ENCODE measurements at places on chromosomes 16 and 17. TPM values are rescaled to one million over a fixed set of nuclear protein-coding genes. Genes with fewer than 3 reads are reported as not detected.
A peak's percentile ranks its signal among the peaks of the same experiment; 100 is the strongest.

GRCh38 chr16:87784812-87785211 lies 19.0 kb upstream of the KLHDC4 start:
- H3K4me3 ChIP-seq = no peak overlapping the region
- no peaks in the 10 kb centered on the region for H3K36me3 ChIP-seq
- DNase-seq = no peak
- peaks cover 19% of the 10 kb centered on the region for H3K4me1 ChIP-seq
- H3K27ac ChIP-seq = no peak overlapping the region

DNA sequence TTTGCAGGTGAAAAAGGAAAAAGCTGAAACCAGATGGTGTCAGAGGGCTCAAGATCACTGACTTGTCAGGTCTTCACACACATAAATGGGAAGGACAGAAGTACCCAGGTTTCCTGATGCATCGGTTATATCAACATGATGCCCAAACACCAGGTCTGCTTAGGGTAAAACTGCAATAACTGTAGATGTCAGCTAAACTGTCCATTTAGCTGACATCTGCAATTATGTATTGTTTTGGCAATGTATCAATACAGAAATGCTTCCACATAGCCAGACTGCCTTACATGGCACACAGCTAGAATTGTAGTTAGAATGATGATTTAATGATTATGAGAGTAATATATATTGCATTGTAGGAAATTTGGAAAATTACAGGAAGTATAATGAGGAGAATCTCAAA lies 5.0 kb downstream of the ACSM3 start:
- H3K4me3 ChIP-seq = no peak overlapping the region
- H3K4me1 ChIP-seq = peaks cover 2% of the 10 kb centered on the region
- H3K27ac ChIP-seq = no peak overlapping the region

DNA sequence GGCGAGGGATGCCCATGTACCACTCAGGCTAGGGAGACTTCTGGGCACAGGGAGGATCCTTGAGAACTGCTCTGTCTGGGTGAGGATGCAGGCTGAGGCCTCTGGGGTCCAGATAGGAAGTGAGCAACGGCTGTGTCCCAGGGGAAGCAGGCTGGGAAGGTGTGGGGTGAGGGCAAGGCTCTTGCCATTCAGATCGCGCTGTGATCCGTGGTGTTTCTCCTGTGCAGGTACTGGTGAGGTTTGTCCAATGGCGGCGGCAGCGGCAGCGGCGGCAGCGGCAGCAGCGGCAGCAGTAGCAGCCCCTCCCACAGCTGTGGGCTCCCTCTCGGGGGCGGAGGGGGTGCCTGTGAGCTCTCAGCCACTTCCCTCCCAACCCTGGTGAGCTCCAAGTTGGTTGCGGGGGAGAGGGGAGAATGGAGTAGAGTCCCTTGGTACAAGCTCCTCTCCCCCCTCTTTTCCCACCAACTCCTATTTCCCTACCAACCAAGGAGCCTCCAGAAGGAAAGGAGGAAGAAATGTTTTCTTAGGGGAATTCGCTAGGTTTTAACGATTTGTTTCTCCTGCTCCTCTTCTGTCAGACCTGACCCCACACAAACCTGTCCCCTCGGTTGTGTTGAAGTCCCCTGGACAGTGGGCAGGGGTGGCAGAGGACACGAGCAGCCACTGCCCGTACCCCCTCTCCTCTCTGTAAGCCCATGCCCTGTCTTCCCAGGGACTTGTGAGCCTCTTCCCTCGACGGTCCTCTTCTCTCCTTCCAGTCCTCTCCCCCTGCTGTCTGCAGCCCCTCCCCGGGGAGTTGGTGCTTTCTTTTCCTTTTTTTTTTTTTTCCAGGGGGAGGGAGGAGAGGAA lies 1.9 kb upstream of the PRRT2 start:
- H3K36me3 ChIP-seq = peaks cover 4% of the 10 kb centered on the region
- H3K27ac ChIP-seq = peak overlapping the region; percentile 93
- no peak for DNase-seq
- H3K27me3 ChIP-seq = no peaks in the 10 kb centered on the region
- peaks cover 66% of the 10 kb centered on the region for H3K4me1 ChIP-seq

- peak overlapping the region; percentile 46 for H3K4me3 ChIP-seq
- no peaks in the 10 kb centered on the region for H3K36me3 ChIP-seq
- peak overlapping the region; percentile 78 for H3K27ac ChIP-seq
- peaks cover 14% of the 10 kb centered on the region for H3K4me1 ChIP-seq
Measured at GRCh38 chr17:35540589-35541404, 3.3 kb upstream of the SLFN12L start.

- H3K27me3 ChIP-seq = peaks cover 16% of the 10 kb centered on the region
- no peak for DNase-seq
- no peak overlapping the region for H3K4me3 ChIP-seq
Measured at GRCh38 chr17:6496116-6496481, 51.8 kb downstream of the PIMREG start.

- H3K4me1 ChIP-seq = peaks cover 7% of the 10 kb centered on the region
- H3K4me3 ChIP-seq = no peak overlapping the region
- H3K27ac ChIP-seq = no peak overlapping the region
- H3K27me3 ChIP-seq = no peaks in the 10 kb centered on the region
Measured at GRCh38 chr16:23899869-23900268, 64.1 kb downstream of the PRKCB start.

GRCh38 chr17:4479340-4479981 lies 19.2 kb upstream of the SPNS2 start:
- H3K36me3 ChIP-seq = no peaks in the 10 kb centered on the region
- no peak overlapping the region for H3K27ac ChIP-seq
- peaks cover 17% of the 10 kb centered on the region for H3K4me1 ChIP-seq
- no peak overlapping the region for H3K4me3 ChIP-seq

GRCh38 chr16:72094266-72094610 lies 591 bp downstream of the DHX38 start:
- no peaks in the 10 kb centered on the region for H3K27me3 ChIP-seq
- peaks cover 26% of the 10 kb centered on the region for H3K36me3 ChIP-seq
- DNase-seq = no peak

GRCh38 chr17:72264682-72265405 lies 144.0 kb downstream of the SOX9 start:
- no peak overlapping the region for H3K27ac ChIP-seq
- H3K4me1 ChIP-seq = no peaks in the 10 kb centered on the region
- no peak for DNase-seq
- no peaks in the 10 kb centered on the region for H3K36me3 ChIP-seq
- H3K4me3 ChIP-seq = no peak overlapping the region

DNA sequence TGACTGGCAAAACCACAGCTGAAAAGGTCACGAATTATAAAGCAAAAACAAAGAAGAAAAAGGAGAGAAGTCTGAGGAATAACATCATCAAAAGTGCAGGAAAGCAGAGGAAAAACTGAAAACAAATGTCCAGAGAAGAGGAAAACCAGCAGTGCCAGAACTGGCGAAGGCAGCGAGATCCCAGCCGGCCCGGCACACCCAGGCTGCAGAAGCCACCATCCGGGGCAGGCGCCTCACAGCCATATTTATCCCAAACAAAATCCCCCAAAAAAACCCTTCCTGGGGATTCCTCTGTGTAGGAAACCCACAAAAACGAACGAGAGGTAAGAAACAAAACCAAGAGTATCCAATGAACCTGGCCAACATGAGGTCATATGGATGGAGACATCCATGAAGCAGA lies 10.6 kb downstream of the ZCCHC14 start:
- no peak overlapping the region for H3K4me3 ChIP-seq
- peaks cover 12% of the 10 kb centered on the region for H3K36me3 ChIP-seq
- H3K27me3 ChIP-seq = no peaks in the 10 kb centered on the region
- H3K27ac ChIP-seq = peak overlapping the region; percentile 42
- H3K4me1 ChIP-seq = peaks cover 62% of the 10 kb centered on the region
- no peak for DNase-seq

DNA sequence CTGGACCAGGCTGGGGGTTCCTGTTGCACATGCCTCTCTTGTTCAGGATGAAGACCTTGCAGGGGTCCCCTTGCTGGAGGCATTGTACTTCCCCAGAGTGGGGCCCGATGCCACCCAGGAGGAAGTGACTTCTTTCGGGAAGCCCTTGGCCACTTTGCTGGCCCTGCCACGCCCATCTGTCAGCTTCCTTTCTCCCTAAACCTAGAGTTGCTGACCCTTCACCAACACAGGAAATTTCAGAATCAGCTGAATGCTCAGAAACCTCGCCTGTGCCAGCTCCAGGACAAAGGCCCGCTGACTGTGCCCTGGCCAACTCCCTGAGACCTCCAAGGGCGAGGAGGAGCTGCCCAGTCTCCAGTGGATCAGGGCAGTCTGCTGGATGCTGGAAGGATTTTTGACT lies 26.7 kb downstream of the WNT9B start:
- no peak for DNase-seq
- H3K36me3 ChIP-seq = no peaks in the 10 kb centered on the region
- H3K4me3 ChIP-seq = no peak overlapping the region
- no peak overlapping the region for H3K27ac ChIP-seq
- H3K27me3 ChIP-seq = no peaks in the 10 kb centered on the region

- peak overlapping the region; percentile 0 for H3K27ac ChIP-seq
- H3K36me3 ChIP-seq = no peaks in the 10 kb centered on the region
- no peak overlapping the region for H3K4me3 ChIP-seq
- no peak for DNase-seq
Measured at GRCh38 chr16:24996731-24997130, 18.4 kb downstream of the ARHGAP17 start.

Gene GNG13
- not detected for total RNA-seq

Gene BLTP2
- total RNA-seq = 173 TPM

Gene G6PC1
- not detected for total RNA-seq

Gene KRT14
- total RNA-seq = not detected

Data from osteocyte (in vitro differentiated cells).